ENCODE measurements at places on chromosomes 12 and 14. TPM values are rescaled to one million over a fixed set of nuclear protein-coding genes. Genes with fewer than 3 reads are reported as not detected.

Gene SOAT2
- not detected for total RNA-seq

Gene NT5DC3
- 6.6 TPM for total RNA-seq

Gene FAM186B
- 0.26 TPM for total RNA-seq

Gene KIF5A
- total RNA-seq: 0.26 TPM

Gene NID2
- total RNA-seq: 0.38 TPM

Data from bronchial epithelial cell (primary cell).